ENCODE measurements at places on chromosomes 7 and 10.

DNA sequence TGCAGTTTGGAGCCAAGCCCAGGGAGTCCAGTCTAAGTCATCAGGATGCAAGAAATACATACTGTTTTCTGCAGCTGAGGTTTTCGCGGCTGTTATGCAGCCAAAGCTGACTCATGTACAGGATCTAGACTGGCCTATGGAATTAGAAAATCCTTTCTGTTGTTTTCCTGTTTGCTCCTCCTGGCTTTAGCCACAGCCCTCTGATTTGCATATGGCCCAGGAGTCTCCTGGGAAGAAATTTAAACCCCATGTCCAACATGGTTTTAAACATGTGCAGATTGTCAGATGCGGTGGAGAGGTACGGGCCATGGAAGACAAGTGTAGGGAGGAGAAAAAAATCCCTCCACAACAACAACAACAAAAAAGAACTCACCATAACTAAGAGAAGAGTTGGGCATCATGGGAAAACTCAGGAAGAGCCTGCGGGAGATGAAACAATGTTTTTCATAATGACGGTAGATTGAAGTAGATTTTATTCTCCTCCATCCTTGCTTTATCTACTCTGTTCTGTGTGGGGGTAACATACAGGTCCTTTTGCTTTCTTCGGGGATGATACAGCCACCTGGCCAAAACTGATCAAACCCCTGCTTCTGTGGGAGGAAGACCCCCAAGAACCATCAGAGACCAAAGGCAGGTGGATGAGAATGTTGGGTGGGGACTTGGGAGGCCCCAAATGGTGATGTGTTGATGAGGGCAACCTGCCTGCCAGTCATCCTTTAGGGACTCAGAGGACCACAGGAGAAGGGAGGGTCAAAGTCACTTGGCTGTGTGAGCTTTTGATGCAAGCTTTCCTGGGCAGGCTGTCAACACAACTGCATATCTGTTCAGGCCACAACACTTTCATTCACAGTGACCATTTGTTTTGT is 29.8 kb upstream of the GNA12 start:
- no peak for DNase-seq

DNA sequence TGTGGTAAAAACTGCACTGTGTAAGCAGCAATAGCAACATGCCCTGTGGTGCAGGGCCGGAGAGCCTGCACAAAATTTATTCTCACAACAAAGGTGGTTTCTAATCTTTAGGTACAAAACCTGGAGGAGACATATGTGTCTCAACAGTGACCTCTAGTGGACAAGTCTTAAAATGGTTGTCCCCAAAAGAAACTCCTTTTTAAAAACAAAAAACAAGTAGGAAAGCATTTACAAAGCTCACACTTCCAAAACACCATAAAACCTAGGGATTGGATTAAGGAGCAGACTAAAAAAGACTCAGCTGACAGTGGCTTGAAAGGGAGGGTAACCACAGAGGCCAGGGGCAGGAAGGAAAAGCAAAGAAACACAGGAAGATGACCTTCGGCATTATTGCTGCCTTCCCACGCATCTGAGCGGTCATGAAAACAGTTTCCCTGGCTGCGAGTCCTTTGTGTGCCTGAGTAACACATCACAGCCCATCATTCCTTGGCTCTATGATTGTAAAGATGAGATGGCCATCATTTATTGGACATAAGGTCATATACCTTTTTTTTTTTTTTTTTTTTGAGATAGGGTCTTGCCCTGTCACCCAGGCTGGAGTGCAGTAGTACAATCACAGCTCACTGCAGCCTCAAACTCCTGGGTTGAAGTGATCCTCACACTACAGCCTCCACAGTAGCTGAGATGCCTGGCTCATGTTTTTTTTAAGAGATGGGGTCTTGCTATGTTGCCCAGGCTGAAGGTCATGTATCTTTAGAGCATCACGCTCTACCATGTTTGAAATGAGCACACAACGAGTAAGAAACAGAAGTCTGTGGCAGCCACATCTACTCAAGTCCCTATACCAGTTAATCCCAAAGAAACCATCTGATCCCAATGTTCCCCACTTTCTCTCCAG is 39.5 kb downstream of the RSU1 start:
- DNase-seq: peak; percentile 74

DNA sequence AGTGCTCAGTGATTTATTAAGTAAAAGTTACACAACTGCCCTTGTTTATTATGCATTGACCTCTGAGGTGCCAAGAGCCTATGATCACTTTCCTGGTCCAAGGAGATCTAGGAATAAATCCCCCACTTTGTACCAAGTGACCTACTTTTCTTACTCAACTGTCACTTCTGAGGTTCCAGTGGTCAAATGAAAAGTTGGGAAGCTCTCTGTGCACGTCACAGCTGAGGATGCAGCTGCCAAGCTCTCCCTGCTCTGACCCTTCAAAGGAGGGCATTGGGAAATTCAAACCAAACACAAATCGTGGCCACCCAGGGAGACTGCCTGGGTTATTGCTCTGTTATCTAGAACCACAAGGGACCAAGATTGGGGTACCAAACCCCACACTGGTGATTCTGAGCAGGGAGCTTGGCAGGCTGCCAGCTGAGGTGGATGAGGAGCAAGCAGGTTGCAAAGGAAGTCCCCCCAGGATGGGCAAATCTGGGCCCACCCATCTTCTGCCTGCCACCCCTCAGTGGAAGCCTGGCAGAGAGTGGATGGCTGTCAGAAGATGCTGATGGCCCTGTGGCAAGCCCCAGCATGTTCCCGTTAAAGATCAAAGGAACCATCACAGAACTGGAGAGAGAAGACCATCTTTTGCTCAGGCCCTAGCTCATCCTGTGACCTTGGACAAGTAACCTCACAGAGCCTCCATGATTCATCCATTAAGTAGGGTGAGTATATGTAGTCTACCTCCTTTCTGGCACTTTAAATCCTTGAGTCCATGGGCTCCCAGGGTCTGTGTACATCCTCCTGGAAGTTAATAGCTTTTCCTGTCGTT is 106.8 kb downstream of the PPP1R3C start:
- no peak for DNase-seq

- DNase-seq: no peak
These were observed 248.4 kb upstream of the HGF start for GRCh38 chr7:82018226-82018625.

DNA sequence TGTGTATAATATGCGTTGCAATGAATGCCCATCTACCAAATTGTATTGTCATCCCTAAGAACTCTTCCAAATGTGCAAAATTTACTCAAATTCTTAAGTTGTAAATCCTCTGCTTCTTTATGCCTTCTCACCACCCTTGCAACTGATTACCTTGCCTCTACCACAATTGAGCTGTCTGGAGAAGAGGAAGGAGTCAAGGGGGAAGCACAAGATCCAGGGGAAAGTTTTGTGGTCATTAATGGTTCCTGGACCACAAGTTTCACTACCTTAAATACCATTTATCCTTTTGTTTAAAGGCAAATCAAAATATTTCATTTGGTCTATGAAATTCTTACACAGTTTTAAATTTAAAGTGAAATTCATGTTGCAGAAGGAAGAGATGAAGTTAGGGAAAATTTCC is 16.7 kb downstream of the CRPPA start:
- DNase-seq: no peak

GRCh38 chr10:61900829-61901792 is at the start of gene ARID5B:
Gene ARID5B, plus strand, starts transcription at chr10:61901699. Its CDS starts 11 bp downstream, at chr10:61901710.
- peak; percentile 65 for DNase-seq

DNA sequence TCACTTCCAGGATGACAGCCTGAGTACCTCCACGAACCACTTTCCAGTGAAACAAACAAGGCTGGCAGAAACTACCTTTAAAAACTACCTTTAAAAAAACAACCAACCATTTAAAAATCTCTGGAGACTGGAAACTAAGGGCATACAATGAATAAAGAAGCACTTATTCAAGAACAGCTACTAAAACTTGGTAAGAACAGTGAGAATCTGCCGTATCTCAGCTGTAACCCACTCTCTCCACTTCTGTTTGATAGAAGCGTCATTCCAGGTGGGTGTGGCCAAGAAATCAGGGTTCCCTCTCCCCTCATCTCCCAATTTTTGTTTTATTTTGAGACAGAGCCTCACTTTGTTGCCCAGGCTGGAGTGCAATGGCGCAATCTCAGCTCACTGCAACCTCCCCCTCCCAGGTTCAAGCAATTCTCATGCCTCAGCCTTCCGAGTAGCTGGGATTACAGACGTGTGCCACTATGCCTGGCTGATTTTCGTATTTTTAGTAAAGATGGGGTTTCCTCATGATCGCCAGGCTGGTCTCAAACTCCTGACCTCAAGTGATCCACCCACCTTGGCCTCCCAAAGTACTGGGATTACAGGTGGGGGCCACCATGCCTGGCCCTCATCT is 158.8 kb upstream of the CHST15 start:
- no peak for DNase-seq
